ENCODE measurements at places on chromosomes 16 and 17.

DNA sequence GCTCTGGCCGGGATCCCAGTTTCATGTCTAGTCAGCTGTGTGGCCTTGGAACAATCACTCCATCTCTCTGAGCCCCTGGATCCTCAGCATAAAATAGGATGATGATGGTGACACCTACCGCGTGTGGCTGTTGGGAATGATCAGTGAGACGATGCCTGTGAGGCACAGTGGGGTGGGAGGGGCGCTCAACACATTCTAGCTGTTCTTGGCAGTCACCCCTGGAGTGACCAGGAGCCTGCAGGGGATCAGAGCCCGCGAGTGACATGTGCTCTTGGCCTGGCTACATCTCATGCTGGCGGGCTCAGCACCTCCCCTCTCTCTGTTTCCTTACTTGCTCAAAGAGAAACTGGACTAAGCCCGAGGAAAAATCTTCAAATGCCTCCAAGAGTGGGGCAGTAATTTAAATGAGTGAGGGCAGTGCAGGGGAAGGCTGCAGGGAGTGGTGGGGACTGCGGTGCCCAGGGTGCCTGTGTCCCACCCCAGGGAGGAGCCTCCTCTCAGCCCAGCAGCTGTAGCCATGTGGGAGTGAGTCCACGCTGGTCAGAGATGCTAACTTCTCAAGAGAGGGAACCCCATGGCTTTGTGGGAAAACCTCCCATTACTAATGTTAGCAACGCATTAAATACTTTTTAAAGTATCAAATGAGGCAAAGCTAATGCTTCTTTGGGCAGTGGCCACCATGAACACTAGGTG is 23.1 kb upstream of the DOK4 start:
- DNase-seq = no peak

- no peak for DNase-seq
Observed at GRCh38 chr16:80807906-80808305, 3.5 kb upstream of the CDYL2 start.

DNA sequence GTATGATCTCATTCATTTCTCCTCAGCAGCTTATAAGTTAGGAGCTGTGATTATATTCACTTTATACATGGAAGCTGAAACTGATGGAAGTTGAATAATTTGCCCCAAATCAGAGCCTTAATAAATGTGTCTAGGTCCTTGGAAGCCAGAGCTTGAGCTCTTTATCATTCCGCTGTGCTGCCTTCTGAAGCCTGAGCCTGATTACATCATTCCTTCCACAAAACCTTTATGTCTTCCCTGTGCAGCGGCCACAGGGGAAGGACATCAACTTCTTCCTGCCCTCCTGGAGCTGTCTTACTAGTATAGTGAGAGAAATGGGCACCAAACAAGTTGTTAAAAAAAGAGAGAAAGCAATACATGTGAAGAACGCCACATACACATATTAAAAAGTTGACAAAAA is 6.8 kb downstream of the TNRC6C start:
- no peak for DNase-seq

DNA sequence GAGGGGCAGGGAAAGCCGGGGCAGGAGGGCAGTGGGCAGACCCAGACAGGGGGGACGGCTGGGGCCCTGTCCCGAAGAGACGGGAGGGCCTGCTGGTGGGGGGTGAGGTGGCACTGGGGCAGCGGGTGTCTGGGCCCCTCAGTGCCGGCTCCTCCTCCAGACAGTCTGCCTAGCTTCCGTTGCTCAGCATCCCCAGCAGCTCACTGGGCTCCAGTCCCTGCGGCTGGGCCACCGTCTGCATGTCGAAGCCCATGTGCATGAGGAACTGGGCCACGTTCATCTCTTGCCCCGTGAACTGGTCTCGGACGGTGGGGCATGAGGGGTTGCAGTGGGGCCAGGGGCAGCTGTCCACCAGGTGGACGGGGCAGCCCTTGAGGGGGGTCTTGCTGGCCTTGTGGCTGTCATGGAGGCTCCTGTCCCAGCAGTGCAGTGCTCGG is 5.8 kb upstream of the MYADML2 start:
- DNase-seq = no peak

DNA sequence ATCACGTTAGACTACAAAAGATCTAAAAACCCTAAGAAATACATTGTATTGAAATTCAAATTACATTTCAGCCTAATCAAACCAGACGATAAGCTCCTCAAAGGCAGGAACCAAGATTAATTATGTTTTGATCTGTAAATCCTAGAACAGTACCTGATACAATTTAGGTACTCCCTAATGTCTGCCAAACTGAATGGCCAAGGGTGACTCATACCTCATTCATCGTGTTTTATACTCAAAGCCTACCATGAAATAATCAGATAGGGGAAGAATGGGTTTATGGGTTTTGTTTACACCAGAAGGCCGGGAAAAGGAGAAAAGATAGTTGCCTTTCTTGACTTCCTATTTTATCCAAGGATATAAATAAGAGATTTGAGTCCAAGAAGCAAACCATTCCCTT is 19.3 kb downstream of the MMD start:
- no peak for DNase-seq

- DNase-seq = no peak
Observed at GRCh38 chr17:31273516-31273915, 23.5 kb downstream of the OMG start.

- DNase-seq = no peak
Observed at GRCh38 chr17:81925860-81926450, 1.6 kb downstream of the MAFG start.

- DNase-seq = no peak
Observed at GRCh38 chr16:6570530-6570929, 762.1 kb upstream of the RBFOX1 start.

DNA sequence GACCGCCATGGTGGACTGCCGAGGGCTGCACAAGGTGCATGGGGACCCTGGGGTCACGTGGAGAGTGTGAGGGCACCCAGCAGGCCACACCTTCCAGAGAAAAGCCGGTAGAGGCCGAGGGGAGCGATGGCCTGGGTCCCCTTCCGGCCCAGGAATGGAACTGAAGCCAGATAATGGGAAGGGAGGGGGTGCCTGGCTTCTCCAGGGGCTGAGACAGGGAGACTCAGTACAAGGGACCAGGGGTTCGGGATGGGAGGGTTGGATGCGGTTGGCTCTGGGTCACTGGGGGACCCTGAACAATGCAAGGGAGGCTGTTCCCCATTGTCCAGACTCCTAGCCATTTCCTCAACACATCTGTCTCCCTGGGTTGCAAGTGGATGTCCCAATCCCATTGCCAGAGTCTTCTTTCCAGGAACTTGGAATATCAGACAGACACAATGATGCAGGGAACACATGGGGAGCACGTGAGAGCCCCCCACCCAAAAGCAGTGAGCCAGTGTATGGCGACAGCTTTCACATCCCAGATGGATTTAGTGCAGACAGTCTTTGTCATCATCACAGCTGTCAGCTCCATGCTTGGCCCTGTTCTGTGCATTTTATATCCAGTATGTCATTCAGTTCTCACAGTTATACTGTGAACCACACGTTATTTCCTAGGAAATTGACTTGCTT is 23.6 kb upstream of the DNAI2 start:
- no peak for DNase-seq

DNA sequence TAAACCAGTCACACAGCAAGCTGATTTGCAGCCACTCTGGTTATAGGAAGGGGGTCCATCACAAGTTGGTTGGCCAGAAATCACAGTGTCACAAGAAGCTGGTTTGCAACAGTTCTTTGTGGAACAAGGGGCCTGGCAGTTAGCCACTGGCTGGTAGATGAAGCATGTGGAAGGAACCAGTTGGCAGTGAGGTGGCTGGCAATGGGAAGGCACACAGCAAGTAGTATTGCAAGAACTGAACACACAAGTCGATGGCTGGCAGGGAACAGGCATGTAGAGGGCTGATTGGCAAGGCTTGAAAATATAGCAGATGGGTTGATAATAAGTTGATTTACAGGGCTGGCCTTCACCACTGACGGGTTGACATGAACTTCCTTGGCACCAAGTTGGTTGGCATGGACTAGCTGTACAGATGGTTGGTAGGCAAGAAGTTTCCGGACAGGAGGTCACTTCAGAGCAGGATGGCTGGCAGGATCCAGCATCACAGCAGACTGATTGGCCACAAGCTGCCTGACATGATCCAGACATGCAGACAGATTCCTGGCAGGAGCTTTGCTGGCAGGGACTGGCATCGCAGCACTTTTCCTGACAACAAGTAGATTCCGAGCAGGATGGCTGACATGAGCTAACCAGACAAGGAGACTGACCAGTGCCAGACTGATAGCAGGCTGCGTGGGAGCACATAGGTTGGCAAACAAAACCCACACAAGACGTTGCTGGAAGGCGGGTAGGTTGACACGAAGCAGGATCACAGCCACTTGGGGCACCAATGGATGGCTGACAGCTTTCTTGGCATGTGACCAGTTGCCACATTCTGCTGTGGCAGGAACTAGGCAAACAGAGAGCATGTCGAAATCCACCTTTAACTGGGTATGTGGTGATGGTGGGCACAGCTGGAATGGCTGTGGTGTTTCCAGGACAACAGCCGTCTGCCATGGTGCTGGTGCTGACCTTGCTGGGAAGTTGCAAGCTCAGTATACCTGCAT is at the start of gene KRTAP29-1:
Gene KRTAP29-1 (minus strand): TSS at position 936 of the 986 bp plus-strand sequence. CDS start 0 bp downstream, at position 936.
- no peak for DNase-seq

- no peak for DNase-seq
Observed at GRCh38 chr17:75591722-75592302, 4.2 kb downstream of the MYO15B start.

- no peak for DNase-seq
Observed at GRCh38 chr16:4372001-4372577, 441 bp downstream of the VASN start.

DNA sequence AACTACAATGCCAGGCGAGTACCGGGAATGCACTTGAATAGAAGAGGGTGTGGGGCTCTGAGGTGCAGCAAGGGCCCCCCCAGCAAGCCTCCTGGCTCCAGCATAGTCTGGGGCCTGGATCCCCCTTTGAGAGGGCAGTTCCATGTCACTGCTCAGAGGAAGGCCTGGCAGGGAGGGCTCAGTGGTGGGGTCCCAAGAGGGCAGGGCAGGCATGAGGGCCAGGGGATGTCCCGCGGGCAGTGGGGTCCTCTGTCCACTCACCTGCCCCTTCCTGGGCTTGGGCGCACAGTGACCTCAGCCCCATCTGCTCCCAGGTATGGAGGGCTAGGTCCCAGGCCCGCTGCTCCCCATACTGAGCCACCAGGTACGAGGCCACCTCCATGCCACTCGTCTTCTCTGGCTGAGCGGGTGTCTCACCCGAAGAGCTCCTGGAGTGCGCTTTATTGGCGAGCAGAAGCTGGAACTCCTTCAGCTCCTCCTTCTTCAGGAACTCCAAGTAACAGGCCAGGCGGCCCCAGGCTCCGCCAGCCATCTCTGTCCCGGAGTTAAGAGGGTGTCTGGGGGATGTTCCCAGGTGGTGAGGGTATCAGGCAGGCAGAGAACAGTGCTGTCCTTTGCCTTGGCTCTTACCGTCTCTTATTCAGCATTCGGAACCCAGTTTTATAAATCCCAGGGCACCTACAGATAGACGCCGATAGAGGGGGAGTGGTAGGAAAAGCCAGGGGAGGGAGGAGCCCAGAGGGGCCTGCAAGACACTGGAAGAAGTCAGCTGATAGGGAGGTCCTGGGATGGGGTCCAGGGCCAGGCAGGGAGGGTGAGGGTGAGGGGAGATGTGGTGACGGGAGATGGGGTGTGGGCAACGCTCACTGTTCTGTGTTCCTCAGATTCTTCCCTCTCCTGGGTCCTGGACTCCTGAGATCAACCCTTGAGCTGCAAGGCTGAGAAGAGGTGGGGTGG is 605 bp downstream of the NLRP1 start:
- DNase-seq = no peak

DNA sequence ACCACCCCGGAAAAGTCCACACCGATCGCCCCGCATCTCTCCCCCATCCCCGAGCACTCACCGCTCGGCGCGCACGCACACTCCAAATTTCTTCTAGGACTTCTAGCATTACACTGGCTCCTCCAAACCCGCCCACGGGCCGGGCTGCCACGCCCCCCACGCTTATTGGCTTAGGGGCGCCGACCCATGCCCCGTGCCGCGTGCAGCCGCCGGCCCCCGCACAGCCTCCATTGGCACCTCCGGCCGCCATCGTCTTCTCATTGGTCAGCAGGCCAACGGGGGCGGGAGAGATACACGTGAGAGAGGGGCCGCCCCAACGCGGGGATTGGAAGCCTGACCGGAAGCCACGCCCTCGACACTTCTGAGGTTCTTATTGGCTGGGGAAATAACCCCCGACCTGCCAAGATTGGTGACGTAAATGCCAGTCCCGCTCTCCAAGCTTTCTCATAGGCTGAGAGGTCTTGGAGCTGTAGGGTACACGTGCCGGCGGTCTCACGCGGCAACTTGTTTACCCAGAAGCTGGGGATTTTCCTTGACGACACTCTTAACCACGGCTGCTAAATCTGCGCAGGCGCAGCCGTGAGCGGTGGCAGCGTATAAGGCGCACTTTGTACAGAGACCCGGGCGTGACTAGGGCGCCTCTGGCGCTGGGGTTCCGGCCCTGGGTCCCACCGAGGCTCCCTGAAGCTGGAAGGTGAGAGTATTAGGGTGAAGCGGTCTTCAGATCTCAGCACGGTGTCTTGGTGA is 4.2 kb upstream of the PER1 start:
- peak; percentile 100 for DNase-seq

DNA sequence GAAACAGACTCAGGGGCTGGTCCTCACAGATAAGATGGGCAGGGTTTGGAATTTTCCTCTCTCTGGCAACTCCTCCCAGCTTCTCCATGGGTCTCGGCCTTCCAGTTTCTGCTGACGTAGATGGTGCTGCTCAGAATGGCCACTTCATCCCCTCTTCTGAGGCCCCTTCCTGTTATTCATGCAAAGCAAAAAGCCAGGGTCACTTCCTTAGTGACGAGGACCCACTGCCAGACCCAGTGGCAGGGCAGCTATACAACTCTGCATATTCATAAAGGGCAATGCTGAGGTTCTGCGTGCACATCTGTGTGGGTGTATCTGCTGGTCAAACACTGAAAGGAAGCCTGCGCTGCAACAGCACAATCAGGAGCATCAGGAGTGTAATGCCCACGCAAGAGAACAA is 108.8 kb downstream of the WSCD1 start:
- DNase-seq = no peak

DNA sequence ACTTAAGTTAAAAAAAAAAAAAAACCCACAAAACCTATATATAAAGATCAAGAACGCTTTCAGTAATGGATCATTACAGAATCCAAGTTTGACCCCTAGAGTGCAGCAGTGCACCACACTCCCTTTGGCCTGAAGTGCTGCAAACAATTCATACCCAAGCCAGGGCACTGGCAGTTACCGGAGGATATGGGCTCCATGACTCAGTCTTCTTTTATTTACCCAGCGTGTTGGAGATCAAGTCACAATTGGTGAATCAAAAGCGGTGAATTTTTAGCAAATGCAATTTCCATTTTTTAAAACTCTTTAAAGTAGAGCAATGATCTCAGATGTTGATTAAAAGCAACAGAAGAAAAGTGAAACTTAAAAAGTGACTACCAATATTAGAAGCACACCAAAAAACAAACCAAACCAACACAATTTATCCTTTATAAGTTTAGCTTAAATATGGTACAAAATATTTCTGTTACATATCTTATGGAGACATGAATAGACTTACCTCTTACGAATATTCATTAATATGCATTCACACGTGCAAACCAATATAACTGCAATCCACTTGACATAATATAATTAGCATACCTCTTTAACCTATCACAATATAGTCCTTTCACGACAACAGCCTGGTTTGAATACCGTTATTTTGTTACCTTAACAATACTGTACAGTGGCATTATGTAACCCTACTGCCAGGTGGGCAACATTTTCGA is 46.3 kb downstream of the ZNF652 start:
- peak; percentile 65 for DNase-seq
